ENCODE measurements at places on chromosomes 5 and 9.

- DNase-seq = no peak
Measured at GRCh38 chr9:90853945-90854344, 52.3 kb downstream of the SYK start.

GRCh38 chr9:81656004-81656403 lies 33.3 kb downstream of the TLE1 start:
- peak; percentile 0 for DNase-seq

GRCh38 chr5:51872144-51872543 lies 488.9 kb downstream of the ISL1 start:
- no peak for DNase-seq

DNA sequence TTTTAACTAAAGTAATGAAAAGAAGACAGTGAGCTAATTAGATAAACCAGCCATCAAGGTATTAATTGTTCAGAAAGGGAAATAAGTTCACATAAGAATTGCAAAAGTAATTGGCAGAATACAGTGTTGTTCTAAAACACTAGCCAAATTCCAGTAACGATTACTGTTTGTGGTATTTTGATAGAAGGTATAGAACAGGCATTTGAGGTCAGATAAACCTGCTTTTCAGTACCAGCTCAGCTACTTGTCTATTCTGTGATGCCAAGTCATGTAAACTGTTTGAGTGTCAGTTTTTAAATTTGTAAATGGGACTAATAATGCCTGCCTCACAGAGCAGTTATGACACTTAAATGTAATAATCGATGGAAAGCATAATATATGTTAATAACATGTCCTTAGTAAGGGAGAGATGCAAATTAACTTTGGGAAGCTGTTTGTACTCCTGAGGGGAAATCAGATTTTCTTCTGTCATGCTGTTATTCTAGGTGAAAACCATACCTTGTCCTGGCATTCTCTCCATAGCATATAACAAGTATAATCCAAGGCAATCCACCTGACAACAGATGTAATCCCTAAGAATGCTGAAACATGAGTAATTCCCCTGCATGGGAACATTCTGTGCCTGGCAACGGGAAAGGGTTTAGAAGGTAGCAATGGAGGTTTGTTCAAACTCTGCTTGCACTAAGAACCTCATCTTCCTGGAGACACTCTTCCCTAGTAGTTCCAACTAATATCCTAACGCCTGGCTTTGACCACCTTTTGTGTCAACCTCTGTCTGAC lies 509.5 kb upstream of the PAPPA start:
- no peak for DNase-seq

DNA sequence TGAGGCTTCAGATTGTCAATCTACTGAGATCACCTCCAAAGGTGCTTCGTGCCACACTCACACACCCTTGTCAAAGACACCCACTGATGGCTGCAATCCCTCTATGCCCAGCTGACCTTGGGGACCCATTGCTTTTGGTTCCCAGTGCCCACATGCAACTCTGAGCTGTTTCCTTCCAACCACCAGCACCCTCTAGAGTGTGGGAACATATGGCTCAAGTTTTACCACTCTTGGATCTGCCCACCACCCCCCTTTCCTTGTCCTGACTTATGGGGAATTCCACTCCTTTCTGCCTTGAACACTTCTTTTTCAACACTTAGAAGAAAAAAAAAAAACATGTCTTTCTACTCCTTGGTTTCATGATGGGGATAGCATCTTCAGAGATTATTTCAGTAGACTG lies 360.2 kb downstream of the ENC1 start:
- no peak for DNase-seq

DNA sequence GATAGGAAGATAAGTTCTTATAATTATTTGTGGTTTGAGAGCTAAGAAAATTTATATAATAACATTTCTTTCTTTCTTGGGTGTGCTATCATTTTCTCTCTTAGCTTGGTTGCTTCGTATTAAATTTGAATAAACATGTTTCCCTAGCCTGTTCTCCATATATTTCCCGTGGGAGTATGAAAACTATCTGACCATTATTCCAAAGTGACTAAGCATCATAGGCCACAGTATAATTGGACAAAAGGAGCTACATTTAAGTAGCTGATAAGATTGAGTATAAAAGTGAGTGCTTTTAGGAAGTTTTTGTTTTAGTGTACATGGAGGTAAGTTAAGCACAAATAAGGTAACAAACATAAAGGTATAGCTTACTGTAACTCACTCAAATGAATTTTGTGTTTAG lies 8.4 kb upstream of the OSMR start:
- no peak for DNase-seq

GRCh38 chr9:131613921-131614320 lies 68.6 kb downstream of the PRRT1B start:
- no peak for DNase-seq

DNA sequence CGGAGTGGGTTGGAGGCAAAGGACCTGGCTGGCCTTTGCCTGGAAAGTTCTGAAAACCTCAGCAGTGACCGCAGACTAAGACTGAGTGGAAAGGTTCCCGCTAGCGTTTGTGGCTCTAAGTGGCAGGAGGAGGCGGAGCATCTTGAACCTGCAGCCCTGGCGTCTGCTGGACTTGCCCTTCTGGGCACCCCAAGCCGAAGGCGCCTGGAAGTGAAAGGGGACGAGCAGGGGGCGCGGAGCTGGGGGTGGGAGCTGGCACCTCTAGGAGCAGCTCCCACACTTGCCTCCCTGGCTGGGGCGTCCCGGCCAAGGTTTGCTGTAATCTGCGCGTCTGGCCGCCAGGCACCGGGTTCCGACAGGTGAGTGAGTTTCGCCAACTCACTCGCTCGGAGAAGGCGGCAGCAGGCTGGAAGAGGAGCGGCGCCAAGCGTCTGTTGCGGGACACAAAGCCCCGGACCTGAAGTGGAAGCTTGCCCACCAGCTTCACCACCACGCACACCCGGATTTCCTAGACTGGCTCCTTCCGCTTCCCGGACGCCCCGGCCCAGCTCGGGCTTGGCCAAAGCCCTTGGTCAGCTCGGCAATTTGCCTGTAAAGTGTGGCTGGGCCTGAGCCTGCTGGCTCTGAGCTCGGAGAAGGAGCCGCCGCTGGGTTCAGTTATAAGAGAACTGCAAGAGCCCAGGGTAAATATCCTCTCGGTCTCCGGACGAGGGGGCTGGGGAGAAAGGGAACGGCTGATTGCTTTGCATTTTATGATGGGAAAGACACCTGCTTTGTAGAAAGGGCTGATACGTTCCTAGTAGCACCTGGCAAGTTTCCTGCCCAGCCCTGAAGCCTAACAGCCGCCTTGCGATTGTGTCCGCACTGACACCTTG lies at the start of gene GNA14:
TSS of gene GNA14 (minus strand) at position 89 of the 875 bp plus-strand sequence. CDS start 529 bp downstream, outside the sequence.
- DNase-seq = no peak

GRCh38 chr9:83920469-83920926 lies 734 bp downstream of the KIF27 start:
- DNase-seq = no peak

DNA sequence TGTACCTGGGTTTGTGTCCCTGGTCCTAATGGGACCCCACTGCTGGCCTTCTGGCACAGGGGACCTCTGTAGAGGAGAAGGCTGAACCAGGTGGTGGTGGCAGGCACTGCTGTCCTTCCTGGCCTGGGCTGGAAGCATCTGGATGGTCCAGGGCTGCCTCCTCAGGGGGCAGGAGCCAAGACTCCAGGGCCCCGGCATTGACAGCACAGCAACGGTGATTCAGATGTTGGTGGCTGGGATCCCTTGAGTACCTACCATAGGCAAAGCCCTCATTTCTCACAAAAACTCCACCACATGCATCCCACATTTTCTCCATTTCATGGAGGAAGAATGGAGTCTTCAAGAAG lies 15.0 kb downstream of the FGD3 start:
- DNase-seq = no peak

DNA sequence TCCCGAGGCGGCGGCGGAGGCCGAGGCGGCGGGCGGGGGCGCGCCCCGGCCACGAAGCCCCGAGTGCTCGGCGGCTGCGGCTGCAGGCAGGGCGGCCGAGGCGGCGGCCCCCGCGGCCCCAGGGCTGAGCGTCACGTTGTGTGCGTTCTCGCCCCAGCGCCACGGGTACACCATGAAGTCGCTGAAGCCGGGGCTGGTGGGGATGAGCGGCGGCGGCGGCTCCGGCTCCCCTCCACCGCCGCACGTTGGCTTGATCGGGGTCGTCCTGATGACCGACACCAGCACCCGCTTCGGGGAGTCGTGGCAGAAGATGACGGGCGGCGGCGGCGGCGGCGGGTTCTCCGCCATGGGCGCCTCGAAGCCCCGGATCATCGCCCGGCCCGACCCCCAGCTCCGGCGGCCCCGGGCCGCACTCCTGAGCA lies 498 bp downstream of the ZNF367 start:
- DNase-seq = no peak

DNA sequence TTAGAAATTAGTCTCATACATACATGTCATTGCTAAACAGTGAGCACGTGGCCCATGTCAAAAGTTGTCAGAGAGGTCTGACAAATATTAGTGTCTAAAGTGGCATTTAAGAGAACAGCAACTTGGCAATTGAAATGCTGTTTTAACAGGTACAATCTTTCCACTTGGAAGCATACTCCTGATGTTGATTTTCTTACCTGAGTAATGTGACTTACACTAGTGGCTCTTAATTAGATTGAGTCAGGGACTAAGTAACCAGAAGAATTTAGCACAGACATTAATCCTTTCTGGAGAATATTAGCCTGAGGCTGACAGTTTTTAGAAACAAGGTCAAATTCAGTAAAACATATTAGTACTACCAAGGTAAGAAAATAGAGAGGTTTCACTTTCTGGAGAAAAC lies 357.0 kb upstream of the ZNF608 start:
- no peak for DNase-seq

GRCh38 chr5:76443066-76443800 lies 40.1 kb downstream of the IQGAP2 start:
- no peak for DNase-seq

GRCh38 chr5:159339460-159339859 lies 9.2 kb upstream of the IL12B start:
- DNase-seq = no peak

DNA sequence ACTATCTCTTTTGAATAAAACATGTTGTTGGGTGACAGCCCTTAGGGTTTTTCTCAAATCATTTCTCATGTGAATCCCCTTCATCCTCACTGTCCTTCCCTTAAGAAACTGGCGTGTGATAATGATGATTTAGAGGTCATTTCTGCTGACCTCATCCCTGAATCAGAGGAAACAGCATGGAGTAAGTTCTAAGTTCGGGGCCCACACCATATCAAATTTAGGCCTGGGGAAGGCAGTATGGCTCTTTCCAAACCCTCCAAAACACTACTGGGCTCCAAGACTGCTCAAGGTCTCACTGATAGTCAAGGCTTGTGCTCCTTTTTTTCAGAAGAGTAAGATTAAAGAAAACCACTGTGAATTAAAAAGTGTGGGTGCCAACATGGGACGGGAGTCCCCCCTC lies 872 bp upstream of the SMIM3 start:
- no peak for DNase-seq

- DNase-seq = no peak
Measured at GRCh38 chr9:38026021-38026809, 42.8 kb downstream of the SHB start.

- DNase-seq = no peak
Measured at GRCh38 chr5:157600252-157600651, 24.7 kb upstream of the ADAM19 start.

DNA sequence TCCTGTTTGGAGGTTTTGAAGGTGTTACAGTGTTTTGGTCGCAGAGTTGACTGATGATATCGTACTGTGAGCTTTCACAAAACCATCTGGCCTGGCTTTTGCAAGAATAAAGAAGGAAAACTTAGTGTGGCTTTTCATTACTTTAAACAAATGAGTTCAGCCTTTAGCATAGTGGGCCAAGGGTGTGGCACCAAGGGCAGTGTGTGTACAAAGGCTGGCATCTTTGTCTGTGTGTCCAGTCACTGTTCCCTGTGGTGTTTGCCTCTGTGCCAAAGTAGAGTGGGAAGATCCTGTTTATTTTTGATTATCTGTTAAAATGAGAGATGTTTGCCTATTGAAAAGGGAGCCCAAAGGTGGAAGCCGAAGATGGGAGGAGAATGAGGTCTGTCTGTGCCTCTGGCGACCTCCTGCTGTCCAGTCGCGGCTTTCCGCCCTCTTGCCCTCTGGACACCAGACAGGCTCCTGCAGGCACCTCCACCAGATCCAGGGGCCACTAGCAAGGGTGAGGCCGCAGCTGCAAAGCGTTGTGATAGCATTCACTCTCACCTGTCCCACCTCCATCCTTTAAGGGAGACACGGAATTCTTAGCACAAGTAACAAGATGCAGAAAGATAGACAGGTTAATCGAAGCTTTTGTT lies 113.7 kb downstream of the TRIO start:
- DNase-seq = no peak

DNA sequence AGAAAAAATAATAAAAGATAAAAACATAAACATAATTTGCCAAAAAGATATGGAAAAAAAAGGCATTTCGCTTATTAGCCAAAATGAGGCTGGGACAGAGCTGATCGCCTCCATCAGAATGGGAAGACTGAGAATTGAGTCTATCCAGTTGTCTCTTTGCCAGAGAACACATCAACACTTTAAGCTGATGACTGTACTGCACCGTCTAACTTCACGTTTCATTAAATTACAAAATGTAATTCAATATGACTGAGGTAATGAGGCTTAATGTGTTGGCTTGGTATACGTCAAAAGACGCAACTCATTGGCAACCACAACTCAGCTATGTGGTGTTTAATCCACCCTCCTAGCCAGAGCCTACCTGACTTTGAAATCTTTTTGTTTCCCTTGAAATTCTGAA lies 462.7 kb upstream of the CD180 start:
- DNase-seq = no peak

All from CD4-positive, alpha-beta T cell treated with Interferon alpha-2 for 1 hour (primary cell).